T47D (cell line): ENCODE measurements at places on chromosomes 6 and 20.

DNA sequence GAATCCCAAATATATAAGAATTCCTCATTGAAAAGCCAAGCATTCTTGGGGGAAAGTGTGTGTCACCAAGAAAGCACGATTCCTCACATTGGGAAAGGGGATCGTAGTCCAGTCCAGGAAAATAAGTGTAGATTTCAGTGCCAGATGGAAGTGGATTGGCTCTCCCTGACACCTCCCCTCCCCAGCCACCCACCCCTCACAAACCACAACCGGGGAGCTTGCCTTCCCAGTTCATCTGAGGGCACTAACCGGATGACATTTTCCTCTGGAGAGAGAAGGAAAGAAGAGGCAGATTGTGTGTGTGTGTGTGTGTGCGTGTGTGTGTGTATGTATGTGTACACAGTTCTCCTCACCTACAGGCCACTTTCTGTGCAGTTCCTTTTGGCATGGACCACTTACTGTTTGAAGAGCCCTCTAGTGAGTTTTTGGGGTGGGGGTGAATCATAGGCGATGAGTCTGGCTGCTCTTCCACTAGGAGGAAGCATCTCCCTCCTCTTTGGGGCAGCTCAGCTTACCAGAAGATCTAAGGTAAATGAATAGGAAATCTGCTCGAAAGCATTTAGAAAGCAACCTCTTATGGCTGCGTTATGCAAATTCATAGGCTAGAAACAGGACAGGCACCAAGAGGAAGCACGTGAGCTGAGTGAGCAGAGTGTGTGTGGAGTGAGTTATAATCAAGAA, 20.8 kb downstream of the DAAM2 start:
- no peak for DNase-seq

- DNase-seq: no peak
These were observed 228.5 kb downstream of the DLL1 start for GRCh38 chr6:170062209-170062914.

DNA sequence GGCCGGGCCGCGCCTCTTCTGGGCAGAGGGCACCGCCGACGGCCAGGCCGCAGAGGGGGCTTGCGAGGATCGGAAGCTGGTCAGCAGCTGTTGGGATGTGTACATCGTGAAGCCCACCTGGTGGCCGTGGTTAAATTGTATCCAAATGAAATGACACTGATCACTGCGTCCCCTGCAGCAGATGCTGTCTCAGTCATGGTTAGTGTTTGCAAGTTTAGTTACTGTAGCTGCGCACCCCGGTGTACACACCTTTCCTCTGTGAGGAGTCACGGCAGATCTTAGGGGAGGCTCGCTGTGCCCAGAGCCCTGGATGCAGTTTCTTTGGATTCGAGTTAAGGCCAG, 653 bp downstream of the NAA20 start:
- no peak for DNase-seq

DNA sequence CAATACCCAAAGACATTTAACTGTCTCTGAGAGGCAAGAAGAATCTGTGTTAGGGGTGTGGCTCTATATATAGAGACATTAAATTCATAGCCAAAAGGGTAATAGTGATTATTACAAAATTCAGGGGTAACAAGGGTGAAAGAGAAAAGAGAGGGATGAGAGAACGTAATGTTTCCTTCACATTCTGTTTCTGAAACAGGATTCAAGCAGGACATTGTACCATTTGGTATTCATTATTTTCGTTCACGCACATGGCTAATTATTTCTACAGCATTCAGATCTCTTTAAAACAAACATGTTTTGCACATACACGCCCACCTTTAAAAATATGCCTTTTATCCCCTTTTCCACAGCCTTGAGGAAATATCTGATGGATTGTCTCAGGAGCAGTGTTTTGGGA, 122.7 kb downstream of the GMPR start:
- DNase-seq: no peak

GRCh38 chr6:168225471-168225911, 94.1 kb downstream of the DACT2 start:
- no peak for DNase-seq

DNA sequence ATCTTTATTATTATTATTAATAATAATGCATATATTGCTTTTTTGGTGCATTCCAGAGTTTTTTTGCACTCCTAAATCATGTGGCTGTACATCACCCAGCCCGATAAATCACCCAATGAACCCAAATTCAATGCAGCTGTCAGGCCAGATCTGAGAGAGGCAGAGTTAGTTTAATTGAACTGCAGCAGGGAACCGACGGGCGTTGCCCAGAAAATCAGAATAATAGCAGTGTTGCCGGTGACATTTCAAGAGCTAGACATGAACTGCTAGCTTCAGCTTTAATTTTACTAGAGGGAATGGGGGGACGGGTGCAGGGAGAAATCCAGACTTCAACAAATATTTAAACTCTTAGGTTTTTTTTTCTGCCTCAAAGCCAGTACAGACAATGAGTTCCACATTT, 135.0 kb downstream of the CLIC5 start:
- no peak for DNase-seq

DNA sequence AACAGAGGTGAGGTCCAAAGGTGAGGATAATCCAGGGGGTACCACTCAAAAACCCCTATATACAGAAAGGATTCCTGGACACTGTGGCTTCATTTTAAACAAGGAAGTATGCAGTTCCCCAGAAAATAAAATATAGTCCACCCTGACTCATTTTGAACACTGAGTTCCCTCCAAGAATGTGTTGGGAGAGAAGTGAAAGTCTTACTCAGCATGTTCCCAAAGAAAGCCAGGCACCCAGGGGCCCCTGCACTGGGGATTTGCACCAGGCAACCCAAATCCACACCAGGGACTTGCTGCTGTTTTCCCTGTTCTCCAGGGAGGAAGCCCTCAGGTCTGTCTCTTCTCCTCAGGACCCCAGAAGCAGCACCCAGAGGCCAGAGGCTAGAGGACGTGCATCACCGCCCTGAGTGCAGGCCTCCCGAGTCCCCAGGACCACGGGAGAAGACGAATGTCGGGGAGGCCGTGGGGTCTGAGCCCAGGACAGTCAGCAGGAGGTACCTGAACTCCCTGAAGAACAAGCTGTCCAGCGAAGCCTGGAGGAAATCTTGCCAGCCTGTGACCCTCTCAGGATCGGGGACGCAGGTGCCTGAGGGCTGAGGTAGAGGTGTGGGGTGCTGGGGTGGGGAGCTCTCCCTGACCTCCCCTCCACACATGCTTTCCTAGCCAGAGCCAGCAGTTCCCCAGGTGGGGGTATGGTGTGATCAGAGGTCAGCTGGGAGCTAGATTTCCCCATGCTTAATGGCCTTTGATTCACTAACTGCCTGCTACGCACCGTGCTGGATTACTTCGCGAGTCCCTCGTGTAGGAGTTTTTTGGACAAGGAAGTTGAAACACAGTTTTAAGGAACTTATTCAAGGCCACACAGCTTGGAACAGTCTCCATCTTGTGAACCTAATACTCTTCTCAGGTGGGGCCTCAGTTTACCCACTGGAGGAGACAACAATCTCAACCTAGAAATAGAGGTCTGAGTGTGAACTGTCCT, 3.3 kb downstream of the FGD2 start:
- no peak for DNase-seq
